ENCODE measurements at places on chromosomes 11 and 22.

GRCh38 chr11:10728789-10729472 is 22.1 kb upstream of the CTR9 start:
- DNase-seq = no peak

DNA sequence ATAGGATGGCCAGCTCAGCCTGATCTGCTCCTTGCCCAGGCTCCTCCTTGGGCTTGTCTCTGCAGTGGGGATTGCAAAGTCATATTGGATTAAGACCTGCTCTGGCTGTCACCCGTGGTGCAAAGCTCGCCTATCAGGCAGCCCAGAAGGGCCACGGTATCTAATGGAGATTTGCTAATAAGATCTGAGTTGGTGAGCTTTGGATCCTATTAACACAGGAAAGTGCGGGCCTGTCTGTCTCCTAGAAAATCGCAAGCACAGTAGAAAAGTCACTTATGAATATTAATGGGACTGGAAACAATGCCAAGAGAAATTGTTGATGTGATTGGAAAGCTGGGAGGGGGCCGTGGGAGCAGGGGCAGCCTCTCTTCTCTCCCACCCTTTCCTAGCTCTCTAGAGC is 72.8 kb downstream of the CHST1 start:
- no peak for DNase-seq

- DNase-seq = no peak
Observed at GRCh38 chr11:85951428-85952107, 96.4 kb downstream of the CCDC83 start.

- no peak for DNase-seq
Observed at GRCh38 chr11:37657645-37658044, 1059.6 kb upstream of the RAG2 start.

DNA sequence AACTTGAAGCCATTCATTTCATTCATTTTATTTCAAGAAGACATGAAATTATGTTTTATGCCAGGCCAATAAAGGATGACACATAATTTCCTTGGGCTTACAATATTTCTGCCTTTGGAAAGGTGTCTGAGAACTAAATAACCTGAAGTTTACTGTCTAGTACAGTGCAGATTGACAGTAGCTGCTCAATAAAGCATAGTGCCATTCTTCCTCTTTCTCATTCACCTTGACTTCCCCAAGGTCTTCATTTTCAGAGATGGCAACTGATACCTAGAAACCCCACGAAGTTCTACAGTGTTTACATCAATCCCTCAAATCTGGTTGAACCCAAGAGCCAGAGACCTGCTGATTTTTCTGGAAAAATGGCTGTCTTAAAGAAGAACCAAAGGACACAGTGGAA is 144.3 kb upstream of the SYN3 start:
- DNase-seq = no peak
